ENCODE measurements at places on chromosomes 6 and 20.
A peak's percentile ranks its signal among the peaks of the same experiment; 100 is the strongest.

- no peak for DNase-seq
Observed at GRCh38 chr20:21360705-21361104, 36.6 kb downstream of the NKX2-4 start.

- no peak for DNase-seq
Observed at GRCh38 chr20:12989586-12990115, 19.1 kb upstream of the SPTLC3 start.

- DNase-seq, result no peak
Observed at GRCh38 chr20:38196592-38196991, 31.5 kb upstream of the TGM2 start.

DNA sequence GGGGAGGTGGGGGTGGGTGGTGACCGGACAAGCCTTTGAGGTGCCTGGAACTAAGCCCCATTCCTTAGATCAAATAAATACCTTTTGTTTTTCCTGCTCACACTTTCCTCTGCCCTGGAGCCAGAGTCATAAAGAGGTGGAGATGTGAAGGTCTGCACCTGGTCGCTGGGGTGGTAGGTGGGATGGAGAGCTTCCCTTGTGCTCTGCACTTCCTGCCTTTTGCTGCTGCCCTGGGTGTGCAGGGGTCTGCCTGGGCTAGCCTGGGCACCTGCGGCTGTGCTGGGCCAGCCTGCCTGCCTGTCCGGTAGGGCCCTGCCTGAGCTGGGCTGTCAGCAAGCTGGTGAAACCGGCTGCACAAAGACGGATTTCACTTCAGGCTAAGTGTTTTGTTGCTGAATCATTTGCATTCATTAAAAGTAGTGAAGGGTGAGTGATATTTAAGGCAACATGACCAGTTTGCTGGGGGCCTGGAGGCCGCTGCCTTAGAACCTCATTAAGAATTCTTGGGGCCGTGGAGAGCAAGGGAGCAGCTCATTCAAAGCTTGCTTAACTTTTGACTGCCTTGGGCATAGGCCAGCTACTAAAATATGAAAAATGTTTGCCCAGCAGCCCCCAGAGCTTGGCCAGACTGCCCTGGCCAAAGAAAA lies 20.5 kb downstream of the PTK7 start:
- DNase-seq, result peak; percentile 45
